BE2C (cell line): ENCODE measurements at places on chromosomes 12 and 14.

GRCh38 chr14:37230551-37231194 lies 32.9 kb downstream of the MIPOL1 start:
- peak; percentile 16 for DNase-seq

DNA sequence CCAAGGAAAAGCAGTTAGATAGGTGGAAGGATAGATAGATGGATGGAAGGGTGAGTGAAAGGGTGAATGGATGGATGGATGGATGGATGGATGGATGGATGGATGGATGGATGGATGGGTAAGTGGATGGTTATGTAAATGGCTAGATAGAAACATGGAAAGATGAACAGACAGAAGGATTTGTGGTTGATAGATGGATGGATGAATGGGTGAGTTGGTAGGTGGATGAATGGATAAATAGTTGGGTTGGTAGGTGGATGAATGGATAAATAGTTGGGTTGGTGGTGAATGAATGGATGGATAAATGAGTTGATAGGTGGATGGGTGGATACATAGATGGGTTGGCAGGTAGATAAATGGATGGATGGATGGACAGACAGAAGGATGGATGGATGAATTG lies 30.3 kb upstream of the FAM222A start:
- no peak for DNase-seq

- no peak for DNase-seq
Observed at GRCh38 chr14:104698688-104699425, 9.4 kb downstream of the INF2 start.

DNA sequence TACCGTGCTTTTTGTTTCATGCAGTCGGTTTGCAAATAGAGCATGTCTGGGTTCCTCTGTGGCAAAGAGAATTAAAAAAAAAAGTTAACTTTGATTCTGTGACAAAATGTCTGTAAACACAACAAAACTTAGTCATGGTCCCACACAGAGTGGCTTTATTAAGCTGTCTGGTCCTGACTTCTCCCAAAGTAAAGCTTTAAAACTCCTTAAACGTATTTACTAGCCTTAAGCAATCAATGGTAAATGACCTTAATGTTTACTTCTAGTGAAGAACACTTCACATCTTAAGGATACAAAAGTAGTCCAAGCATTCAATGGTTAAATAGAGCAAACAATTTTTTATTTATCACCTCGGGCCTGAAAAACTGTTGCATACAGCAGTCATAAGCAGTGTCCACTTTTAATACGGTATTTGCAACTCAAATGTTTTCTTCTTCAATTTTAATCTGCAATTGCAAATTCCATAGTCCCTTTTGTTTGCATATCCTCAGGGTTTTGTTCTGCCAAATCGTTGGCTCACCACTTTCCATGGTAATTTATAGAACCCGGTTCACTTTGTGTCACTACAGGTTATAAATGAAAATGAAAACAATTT lies 453.0 kb upstream of the MIS18BP1 start:
- DNase-seq: no peak

- no peak for DNase-seq
Observed at GRCh38 chr12:57334219-57334618, 83.2 kb upstream of the STAC3 start.

DNA sequence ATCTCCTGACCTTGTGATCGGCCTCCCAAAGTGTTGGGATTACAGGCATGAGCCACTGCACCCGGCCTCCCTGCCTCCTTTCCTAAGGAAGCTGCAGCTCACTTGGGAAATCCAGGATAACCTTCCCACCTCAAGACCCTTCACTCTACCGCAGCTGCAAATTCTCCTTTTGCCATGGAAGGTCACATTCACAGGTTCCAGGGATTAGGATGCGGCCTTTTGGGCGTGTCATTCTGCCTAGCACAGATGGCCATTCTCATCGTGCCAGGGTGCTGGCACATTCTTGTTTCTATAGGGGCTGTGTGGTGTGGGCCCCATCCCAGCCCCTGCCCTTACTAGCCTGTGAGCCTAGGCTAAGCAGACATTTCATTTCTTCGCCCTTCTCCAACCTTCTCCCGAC lies 219.9 kb downstream of the CHST11 start:
- no peak for DNase-seq

DNA sequence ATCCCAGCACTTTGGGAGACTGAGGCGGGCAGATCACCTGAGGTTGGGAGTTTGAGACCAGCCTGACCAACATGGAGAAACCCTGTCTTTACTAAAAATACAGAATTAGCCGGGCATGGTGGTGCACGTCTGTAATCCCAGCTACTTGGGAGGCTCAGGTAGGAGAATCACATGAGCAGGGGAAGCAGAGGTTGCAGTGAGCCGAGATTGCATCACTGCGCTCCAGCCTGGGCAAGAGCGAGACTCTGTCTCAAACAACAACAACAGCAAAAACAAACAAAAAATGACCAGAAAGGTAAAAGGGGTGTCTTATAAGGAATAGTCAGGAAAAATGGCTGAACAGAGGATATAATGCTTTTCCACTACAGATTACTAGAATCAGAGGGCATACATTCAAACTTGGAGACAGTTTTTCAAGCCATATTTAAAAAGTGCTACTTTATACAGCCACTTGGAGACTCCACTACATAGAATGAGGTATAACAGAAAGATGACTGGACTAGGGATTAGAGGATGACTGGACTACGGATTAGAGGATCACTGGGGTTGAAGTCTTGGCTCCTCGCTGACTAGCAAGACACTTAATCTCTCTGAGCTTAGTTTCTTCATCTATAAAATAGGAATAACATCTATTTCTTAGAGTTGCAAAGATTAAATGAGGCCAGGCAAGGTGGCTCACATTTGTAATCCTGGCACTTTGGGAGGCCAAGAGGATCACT lies 4.9 kb upstream of the CS start:
- DNase-seq: no peak

- no peak for DNase-seq
Observed at GRCh38 chr12:102609996-102610395, 129.6 kb upstream of the IGF1 start.

DNA sequence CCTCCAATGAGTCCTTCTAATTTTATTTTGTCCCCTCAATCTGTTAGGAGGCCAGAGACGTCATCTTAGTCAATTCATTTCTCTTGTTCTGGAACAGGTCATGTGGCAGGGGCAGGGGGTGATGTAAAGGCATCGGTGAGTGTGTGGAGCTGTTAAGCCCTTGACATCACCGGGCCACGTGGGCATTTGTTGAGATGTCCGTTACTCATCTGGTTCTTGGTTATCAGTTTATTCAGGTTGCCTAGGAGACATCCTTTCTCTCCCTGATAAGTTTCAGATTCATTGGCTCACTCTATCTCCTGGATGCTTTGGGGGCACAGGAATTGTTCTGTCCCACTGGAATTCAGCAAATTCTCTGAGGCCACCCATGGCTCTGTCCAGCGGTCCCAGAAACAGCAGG lies 33.6 kb upstream of the SEL1L start:
- peak; percentile 34 for DNase-seq
